Naive B cell (primary cell): ENCODE measurements at places on chromosomes 6 and 20.

DNA sequence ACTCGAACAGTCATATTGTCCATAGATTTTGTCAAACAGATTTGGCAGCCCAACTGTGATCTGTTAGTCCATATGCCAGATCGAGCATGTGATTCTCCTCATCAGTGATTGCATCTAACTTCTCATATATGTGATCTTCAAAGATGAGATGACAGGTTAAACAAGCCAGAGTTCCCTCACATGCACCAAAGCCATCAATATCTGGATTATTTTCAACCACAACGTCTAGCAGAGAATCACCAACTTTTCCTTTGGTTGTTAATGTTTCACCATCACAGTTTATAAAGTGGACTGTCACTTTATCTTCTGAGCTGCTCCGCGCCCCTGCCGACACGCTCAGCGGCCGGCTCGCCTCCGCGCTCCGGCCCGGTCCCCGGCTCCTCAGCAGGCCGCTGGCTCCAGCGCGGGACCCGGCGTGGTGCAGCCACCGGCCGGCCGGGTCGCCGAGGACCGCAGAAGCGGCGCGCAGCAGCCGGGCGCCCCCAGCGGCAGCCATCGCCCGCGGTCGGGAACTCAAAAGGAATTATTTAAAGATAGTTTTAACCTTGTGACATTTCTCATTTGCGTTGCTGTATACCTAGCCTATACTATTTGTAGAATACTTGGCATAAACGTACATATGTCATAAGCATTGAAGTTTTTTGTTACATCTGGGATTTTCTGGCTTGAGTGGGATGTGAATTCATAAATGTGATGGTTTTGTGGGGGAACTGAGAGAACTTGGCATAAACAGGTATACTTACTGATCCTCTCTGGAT lies 40.1 kb upstream of the DYNLRB1 start:
- DNase-seq: peak; percentile 32
- H3K27ac ChIP-seq: no peak overlapping the region
- no peak overlapping the region for H3K4me3 ChIP-seq
- no peaks in the 10 kb centered on the region for H3K27me3 ChIP-seq

- peaks cover 33% of the 10 kb centered on the region for H3K4me1 ChIP-seq
- peak; percentile 56 for DNase-seq
- peak overlapping the region; percentile 98 for H3K4me3 ChIP-seq
- H3K27me3 ChIP-seq: no peaks in the 10 kb centered on the region
- H3K36me3 ChIP-seq: peaks cover 21% of the 10 kb centered on the region
Measured at GRCh38 chr6:109693111-109693510, 2.0 kb downstream of the FIG4 start.

DNA sequence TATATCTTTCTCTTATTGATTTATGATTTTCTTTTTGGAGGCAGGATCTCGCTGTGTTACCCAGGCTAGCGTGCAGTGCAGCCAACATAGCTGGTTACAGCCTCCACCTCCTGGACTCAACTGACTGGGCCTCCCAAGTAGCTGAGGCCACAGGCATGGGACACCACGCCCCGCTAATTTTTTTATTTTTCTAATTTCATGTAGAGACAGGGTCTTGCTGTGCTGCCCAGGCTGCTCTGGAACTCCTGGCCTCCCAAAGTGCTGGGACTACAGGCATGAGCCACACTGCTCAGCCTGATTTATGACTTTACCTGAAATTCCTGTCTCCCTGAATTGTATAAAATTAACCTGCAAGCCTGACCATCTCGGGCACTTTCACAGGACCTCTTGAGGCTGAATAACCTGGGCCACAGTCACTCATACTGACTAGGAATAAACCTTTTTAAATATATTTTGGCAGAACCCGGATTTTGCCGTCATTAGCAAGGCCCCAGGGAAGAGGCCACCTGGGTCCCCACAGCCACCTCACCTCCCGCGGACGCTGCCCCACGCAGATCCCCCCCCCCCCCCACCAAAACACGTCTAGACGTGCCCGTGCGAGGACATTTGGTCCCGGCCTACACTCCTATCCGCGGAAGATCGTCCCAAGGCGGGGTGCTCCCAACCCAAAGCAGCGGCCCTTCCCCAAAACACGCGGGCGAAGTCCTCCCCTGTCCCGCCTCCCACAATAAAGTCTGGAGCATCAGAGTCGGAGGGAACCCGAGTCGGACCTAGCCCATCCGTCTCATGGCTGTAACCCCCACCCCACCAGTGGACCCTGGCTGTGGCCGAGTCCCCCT lies 902 bp downstream of the ZNF337 start:
- peak overlapping the region; percentile 95 for H3K4me3 ChIP-seq
- H3K27me3 ChIP-seq: no peaks in the 10 kb centered on the region
- peak overlapping the region; percentile 76 for H3K27ac ChIP-seq
- peaks cover 16% of the 10 kb centered on the region for H3K4me1 ChIP-seq
- no peak for DNase-seq

GRCh38 chr6:169976301-169977081 lies 225.1 kb downstream of the ERMARD start:
- H3K36me3 ChIP-seq: no peaks in the 10 kb centered on the region

DNA sequence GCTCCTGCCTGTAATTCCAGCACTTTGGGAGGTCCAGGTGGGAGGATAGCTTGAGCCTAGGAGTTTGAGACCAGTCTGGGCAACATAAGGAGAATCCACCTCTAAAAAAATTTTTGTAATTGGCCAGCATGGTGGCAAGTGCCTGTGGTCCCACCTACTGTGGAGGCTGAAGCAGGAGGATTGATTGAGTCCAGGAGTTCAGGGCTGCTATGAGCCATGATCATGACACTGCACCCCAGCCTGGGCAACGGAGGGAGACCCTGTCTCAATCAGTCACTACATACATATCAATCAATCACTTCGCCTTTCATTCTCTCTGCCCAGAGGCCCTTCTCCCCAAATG lies 1.1 kb upstream of the STK38 start:
- peaks cover 5% of the 10 kb centered on the region for H3K36me3 ChIP-seq
- H3K4me3 ChIP-seq: peak overlapping the region; percentile 59
- no peak for DNase-seq
- H3K4me1 ChIP-seq: peaks cover 65% of the 10 kb centered on the region
- no peaks in the 10 kb centered on the region for H3K27me3 ChIP-seq
- H3K27ac ChIP-seq: peak overlapping the region; percentile 36

DNA sequence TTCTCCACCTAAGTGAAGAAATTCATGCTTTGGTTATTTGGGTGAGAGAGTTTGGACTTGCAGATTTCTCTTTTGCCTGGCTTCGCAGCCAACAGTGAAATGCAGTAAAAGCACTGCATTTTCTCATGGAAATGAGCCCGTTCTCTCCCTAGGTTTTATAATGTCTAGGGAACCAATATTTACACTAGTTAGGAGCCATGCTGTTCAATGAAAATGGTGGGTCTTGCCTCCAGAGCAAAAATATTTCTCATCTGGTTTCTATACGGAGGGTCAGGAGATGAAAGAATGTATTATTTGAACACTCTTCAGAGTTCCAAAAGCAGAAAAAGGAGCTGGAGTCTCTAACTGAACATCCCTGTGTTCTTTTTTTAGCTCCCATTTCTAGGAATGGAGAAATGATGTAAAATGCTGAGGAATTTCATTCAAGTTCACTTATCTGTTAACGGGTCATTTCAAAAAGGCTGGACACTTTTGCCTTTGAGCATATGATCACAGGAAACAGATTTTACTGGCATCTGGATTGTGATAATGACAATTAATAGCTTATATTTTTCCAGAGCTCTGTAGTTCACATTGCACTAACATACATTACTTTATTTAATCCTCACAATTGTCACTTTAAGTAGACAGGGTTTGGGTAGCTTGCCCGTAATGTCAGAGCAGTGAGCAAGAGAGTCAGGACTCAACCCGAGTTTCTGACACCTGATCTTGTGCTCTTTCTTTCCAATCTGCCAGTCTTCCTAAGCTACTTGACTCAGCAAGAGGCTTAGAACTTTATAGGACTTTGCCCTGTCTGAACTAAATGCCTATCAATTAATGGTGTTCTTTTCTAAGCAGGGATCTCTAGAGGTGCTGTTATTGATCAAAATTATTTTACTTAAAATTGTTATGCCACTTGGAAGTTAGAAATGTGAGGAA lies 78.0 kb downstream of the PPP1R14C start:
- H3K36me3 ChIP-seq: no peaks in the 10 kb centered on the region
- no peak overlapping the region for H3K27ac ChIP-seq
- no peaks in the 10 kb centered on the region for H3K4me1 ChIP-seq
- H3K4me3 ChIP-seq: no peak overlapping the region
- no peak for DNase-seq

GRCh38 chr6:1739220-1739619 lies 129.5 kb downstream of the FOXC1 start:
- no peaks in the 10 kb centered on the region for H3K36me3 ChIP-seq
- H3K27ac ChIP-seq: peak overlapping the region; percentile 7
- H3K4me3 ChIP-seq: no peak overlapping the region
- no peak for DNase-seq
- no peaks in the 10 kb centered on the region for H3K27me3 ChIP-seq
- H3K4me1 ChIP-seq: peaks cover 27% of the 10 kb centered on the region

- peaks cover 7% of the 10 kb centered on the region for H3K4me1 ChIP-seq
- no peak overlapping the region for H3K4me3 ChIP-seq
- no peak for DNase-seq
- H3K27me3 ChIP-seq: peaks cover 36% of the 10 kb centered on the region
Measured at GRCh38 chr6:119083007-119083406, 4.5 kb upstream of the FAM184A start.

GRCh38 chr6:168715643-168716481 lies 274.9 kb downstream of the SMOC2 start:
- peak overlapping the region; percentile 27 for H3K27ac ChIP-seq
- H3K4me1 ChIP-seq: no peaks in the 10 kb centered on the region
- no peaks in the 10 kb centered on the region for H3K36me3 ChIP-seq
- H3K4me3 ChIP-seq: no peak overlapping the region
- no peak for DNase-seq

DNA sequence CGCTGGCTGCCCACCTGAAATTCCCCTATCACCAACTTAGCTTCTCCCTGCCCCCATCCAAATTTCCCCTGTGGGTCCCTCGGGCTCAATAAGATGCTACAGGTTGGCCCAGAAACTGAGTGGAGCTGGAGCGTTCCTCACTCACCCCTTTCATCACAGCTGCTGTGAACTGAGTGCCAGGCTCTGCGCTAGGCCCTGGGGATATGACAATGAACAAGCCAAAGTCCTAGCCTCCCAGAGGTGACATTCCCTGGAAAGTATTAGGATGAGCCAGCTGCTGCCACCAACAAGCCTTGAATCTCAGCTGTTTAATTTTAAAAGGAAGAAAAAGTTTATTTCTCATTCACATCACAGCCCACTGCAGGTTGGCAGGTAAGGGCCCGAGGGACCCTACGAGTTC lies 86.6 kb upstream of the EYA2 start:
- no peak overlapping the region for H3K27ac ChIP-seq
- no peak for DNase-seq
- no peak overlapping the region for H3K4me3 ChIP-seq
- no peaks in the 10 kb centered on the region for H3K36me3 ChIP-seq
- H3K4me1 ChIP-seq: no peaks in the 10 kb centered on the region
- H3K27me3 ChIP-seq: peaks cover 64% of the 10 kb centered on the region

GRCh38 chr20:20459726-20460125 lies 91.8 kb downstream of the INSM1 start:
- peaks cover 7% of the 10 kb centered on the region for H3K36me3 ChIP-seq
- DNase-seq: no peak
- H3K4me1 ChIP-seq: peaks cover 12% of the 10 kb centered on the region
- no peak overlapping the region for H3K4me3 ChIP-seq
- no peak overlapping the region for H3K27ac ChIP-seq

DNA sequence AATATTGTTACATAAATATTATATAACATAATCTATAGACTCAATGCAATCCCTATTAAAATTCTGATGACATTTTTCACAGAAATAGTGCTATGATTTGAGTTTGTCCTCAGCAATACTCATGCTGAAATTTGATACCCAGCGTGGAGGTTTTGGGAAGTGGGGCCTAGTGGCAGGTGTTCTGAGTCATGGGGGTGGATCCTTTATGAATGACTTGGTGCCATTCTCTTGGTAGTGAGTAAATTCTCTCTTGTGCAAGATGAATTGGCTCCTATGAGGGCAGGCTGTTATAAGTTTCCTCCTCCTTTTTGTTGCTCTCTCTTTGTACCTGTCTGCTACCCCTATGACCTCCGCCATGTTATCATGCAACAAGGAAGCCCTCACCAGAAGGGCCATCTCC lies 65.8 kb downstream of the SHPRH start:
- H3K36me3 ChIP-seq: peaks cover 48% of the 10 kb centered on the region
- H3K4me3 ChIP-seq: no peak overlapping the region
- H3K27ac ChIP-seq: no peak overlapping the region
- no peaks in the 10 kb centered on the region for H3K27me3 ChIP-seq
- DNase-seq: no peak
- H3K4me1 ChIP-seq: no peaks in the 10 kb centered on the region

GRCh38 chr20:50273601-50274491 lies 83.2 kb downstream of the CEBPB start:
- H3K4me3 ChIP-seq: no peak overlapping the region
- H3K27me3 ChIP-seq: peaks cover 26% of the 10 kb centered on the region
- no peak for DNase-seq
- peaks cover 6% of the 10 kb centered on the region for H3K4me1 ChIP-seq
- no peaks in the 10 kb centered on the region for H3K36me3 ChIP-seq

DNA sequence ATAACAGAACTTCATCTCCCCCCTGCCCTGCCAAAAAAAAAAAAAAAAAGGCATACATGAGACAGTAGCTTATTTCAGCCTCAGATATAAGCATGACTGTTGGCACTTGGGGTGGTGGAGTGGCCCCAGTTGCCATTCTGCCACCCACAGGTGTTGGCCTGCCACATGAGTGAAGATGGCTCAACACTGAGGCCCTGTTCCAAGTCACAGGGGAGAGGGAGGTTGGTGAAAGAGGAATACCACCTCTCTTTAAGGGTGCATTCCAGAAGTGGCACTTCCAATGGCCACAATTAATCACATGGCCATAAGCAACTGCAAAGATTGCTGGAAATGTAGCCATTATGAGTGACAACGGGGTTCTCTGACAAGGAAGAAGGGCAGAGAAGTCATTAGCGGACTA lies 61.9 kb upstream of the JARID2 start:
- no peaks in the 10 kb centered on the region for H3K27me3 ChIP-seq
- no peak for DNase-seq
- H3K36me3 ChIP-seq: no peaks in the 10 kb centered on the region

DNA sequence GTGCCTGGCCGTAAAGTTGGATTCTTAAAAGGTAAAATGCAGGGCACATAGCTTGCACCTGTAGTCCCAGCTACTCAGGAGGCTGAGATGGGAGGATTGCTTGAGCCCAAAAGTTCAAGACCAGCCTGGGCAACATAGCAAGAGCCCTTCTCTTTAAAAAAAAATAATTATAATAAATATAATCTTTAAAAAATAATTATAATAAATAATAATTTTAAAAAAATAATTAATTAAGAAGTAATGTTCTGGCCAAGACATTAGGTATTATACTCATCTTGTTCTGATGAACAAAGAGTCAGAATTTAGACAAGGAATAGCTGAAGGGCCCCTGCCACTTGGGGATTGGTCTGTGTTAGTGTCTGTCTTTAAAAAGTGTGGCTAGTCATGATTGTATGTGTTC lies 13.9 kb downstream of the ENTPD6 start:
- no peaks in the 10 kb centered on the region for H3K27me3 ChIP-seq
- no peak for DNase-seq
- H3K27ac ChIP-seq: no peak overlapping the region
- peaks cover 14% of the 10 kb centered on the region for H3K36me3 ChIP-seq
- no peak overlapping the region for H3K4me3 ChIP-seq
